ENCODE measurements at places on chromosomes 5 and 9.

- no peak for DNase-seq
These were observed 900 bp downstream of the RGS7BP start for GRCh38 chr5:64506567-64507263.

GRCh38 chr5:57989378-57989777 is 470.5 kb downstream of the PLK2 start:
- no peak for DNase-seq

DNA sequence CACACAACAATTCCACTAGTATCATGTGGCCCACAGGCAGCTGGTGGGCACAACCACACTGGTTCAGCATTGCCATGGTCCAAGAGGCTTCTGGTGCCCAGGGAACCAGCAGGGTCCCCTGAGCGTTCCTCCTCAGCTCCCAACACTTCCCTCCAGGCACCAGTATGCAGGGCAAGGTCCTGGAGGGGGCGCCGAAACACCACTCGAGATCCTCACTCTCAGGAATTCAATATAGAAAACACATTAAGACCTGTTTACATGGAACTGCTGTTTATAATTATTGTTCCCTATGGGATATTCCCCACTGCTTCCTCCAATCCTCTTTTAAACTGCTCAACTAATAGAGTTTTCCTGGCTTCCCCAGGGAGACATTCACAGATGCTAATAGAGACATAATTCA is 91.9 kb upstream of the GABRP start:
- DNase-seq = no peak

DNA sequence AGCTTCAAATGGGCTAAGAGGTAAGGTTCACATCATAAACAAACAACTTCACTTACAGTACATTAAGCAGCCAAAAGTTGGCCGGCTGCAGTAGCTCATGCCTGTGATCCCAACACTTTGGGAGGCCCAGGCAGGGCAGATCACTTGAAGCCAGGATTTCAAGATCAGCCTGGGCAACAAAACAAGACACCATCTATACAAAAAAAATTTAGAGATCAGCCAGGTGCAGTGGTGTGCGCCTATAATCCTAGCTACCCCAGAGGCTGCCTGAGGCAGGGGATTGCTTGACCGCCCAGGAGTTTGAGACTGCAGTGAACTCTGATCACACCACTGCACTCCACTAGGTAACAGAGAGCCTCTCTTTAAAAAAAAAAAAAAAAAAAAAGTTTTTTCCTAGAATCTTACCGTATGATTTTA is 16.9 kb downstream of the UBTD2 start:
- DNase-seq = no peak

- no peak for DNase-seq
These were observed 36.6 kb downstream of the NCS1 start for GRCh38 chr9:130208600-130209347.

DNA sequence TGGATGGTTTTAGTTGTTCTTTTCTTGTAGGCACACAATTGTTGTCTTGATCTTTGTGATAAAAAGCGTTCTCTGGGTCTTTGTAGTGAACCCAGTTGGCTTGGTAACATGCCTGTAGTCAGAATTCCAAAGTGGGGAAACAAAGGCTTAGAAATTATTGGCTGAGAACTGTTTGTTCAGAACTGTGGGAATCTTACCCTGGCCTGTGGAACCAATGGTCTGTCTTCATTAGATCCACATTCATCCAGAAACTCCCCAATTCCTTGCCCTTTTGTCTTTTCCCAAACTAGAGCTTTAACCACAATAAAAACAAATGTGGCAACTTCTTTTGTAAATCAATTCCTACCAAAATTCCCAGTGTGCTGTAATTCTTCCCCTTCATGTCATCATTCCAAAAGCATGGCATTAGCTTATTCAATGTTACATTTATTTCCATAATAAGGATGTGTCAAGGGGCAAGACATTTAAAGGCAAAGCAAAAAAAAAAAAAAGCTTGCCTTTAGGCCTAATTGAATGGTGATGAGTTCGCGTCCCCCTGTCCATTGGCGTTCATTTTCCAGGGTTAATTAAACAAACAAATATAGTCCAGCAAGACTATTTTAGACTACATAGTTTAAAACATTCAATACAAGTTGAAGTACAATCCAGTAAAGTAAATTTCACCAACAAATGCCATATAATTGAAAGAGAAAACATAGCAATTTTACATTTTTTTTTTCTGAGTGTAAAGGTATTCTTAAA is 249.8 kb upstream of the ZNF608 start:
- DNase-seq = no peak

- DNase-seq = no peak
These were observed 341.8 kb downstream of the PIK3R1 start for GRCh38 chr5:68557162-68557936.

GRCh38 chr9:92669890-92670708 is at the start of gene IPPK:
TSS of gene IPPK (minus strand) at chr9:92670131. CDS start at chr9:92669988, 143 bp downstream.
- DNase-seq = peak; percentile 99

DNA sequence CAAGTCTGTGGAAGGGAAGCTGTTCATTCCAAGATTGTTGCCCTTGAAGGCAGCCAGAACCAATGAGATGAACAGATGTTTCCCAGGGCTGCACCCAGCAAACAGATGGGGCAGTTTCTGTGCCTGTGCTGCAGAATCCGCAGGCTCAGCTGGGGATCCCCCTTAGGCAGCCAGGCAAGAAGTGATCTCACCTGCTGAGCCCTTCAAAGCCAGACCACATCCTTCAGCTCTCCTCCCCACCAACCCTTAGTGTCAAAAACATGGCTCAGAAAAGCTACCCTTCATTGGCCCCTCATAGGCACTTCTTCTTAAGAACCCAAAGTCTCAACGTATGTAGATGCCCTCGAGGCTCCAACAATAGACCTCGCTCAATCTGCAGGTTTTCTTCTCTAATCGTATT is 626.7 kb downstream of the CCDC171 start:
- no peak for DNase-seq

GRCh38 chr5:126651013-126651577 is 50.3 kb downstream of the PHAX start:
- DNase-seq = no peak

DNA sequence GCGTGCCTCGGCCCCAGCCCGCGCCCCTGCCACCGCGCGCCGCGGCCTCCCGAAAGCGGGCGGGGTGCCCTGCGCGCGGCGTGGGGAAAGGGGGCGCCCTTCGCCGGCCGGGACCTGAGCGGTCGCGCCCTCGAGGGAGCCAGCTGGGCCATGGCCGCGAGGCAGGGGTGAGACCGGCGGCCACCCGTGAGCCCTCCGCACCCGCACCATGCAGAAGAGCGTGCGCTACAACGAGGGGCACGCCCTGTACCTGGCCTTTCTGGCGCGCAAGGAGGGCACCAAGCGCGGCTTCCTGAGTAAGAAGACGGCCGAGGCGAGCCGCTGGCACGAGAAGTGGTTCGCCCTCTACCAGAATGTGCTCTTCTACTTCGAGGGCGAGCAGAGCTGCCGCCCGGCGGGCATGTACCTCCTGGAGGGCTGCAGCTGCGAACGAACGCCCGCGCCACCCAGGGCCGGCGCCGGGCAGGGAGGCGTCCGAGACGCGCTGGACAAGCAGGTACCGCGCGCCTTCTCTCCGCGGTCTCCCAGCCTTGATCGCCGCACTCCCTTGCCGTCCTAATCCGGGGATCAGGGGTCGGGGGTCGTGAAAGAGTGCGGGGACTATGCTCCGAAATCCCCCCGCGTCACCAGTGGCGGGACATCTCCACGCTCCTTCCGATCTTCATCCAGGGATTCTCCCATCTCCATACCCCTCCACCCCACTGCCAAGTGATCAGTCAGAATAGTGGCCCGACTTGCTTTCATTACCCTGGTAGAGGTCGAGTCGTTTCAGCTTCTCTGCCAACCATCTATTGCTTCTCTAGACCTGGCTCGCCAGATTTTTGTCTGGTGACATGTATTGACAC is 590 bp downstream of the RASGRF2 start:
- no peak for DNase-seq

DNA sequence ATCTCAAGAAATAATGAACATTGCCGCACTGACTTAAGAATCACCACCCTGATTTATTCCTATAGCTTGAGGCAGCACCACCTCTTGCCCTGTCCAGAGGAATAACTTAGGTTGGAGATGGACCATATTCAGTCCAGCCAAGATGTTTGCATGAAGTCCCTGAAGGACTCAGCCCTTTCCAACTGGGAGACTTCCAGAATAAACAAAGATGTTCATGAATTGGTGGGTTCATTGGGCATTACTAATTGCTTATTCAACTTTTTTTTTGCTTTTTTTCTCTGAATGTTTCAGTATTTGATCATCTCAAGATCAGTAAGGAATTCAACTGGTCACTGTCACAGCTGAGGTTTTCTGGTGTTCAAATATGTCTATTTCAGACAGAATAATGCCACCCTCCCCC is 470.6 kb downstream of the CCDC171 start:
- no peak for DNase-seq

DNA sequence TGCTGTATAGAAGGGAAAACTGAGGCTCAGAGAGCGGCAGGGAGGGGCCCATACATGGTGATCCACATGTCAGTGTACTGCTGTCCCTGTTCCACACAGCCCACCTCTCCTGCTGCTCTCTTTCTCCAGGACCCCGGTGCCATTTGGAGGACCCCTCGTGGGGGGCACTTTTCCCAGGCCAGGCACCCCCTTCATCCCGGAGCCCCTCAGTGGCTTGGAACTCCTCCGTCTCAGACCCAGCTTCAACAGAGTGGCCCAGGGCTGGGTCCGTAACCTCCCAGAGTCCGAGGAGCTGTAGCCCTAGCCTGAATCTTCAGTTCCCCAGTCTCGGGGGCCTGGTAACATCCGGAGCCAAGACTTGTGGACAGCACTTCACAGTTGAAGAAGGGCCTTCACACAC is 15.5 kb downstream of the MYOZ3 start:
- no peak for DNase-seq
